ENCODE measurements at places on chromosomes 5 and 9.

DNA sequence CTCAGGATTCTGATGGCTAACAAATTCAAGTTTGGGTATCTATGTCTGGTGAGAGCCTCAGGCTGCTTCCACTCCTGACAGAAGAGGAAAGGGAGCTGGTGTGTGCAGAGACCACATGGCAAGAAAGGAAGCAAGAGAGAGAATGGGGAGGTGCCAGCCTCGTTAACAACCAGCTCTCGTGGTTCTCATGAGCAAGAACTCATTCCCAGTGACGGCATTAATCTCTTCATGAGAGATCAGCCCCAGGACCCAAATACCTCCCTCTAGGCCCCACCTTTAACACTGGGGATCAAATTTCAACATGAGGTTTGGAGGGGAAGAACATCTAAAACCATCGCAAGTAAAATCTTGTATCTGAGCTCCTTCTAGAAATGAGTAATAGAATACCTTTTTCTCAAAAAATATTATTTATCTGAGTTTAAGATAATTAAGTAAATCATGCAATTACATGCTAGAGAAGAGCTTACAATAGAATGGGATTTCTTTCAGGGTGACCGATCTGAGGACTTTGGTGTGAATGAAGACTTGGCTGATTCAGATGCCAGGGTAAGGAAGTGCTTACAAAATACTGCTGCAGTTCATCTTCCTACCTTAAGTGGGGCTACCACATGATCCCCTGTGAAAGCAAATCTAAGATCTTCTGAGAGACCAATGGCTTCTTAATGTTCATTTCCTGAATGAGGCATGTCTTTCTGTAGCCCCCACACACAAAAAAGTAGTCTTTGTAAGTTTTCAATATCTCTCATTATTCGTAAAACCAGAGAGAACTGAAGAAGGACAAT lies 11.5 kb downstream of the ANXA1 start:
- no peak for DNase-seq

DNA sequence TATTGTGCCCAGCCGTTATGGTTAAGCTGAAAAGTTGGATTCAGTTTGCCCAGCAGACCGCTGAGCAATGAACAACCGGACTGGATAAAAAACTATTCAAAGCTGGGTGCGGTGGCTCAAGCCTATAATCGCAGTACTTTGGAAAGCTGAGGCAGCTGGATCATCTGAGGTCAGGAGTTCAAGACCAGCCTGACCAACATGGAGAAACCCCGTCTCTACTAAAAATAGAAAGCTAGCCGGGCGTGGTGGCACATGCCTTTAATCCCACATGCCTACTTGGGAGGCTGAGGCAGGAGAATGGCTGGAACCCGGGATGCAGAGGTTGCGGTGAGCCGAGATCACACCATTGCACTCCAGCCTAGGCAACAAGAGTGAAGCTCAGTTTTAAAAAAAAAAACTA lies 318.4 kb downstream of the RAB3C start:
- DNase-seq = no peak

DNA sequence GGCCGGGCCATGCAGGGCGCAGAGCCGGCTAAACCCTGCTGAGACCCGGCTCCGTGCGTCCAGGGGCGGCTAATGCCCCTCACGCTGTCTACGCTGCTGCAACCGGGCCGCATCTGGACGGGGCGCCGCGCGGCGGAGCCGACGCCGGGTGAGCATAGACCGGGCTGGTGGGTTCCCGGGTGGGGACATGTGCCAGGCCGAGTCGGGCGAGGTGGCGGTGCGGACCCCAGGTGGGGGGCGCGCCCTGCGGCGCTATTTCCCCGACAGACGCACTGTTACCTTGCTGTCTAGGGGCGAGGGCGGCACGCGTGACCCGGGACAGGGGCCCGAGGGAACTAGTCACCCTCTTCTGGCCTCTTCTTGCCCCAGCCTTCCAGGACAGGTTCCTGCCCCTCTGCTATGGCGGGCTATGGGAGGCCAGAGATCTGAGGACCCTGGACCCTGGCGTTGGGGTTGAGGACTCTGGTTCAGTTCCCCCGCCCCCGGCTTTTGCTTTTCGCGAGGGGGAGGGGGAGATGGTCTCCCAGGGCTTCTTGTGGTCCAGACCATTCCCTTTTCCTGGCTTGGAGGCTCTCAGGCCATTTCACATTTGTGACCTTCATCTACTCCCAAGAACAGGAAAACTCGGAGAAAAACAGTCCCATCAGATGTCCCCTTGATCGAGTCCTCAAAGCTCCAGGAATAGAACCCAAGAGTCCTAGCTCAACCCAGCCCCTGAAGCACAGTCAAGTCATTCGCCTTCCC lies 536 bp downstream of the SLC27A4 start:
- DNase-seq = no peak

GRCh38 chr9:14962193-14962882 lies 52.1 kb upstream of the FREM1 start:
- DNase-seq = no peak

DNA sequence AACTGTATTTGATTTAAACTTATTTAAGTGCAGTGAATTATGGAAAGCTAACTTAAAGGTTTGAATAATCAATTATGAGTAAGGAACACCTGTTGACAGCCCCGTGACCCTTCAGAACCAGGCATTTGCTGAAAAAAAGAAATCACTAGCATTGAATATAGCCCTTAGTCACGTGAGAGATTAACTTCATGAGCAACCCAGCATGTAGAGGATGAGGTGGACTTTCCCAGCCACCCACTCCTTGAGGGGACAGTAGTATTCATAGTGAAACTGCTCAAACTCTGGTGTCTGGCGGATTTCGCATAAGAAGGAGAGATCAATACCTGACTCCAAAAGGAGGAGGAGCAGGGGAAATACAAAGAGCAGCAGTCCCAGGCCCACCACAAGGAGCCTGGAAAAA lies 184.8 kb upstream of the RASEF start:
- no peak for DNase-seq

DNA sequence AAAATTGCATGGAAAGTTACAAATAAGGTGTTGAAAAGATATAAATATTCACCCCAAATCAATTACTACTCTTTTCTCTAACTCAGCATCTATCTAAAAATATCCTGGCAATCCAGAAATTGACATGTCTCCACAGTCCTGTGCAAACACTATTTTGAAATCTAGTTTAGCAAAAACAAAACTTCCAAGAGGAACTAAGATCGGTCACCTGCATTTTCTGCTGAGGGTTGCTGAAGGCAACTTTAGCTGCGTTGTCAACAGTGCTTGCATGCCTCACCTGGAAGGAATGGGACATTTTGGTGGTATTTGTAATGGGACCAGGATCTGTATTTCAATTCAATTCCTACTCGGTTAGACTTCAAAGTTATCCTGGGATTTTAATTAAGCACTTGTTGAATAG lies 398.3 kb downstream of the NTRK2 start:
- DNase-seq = no peak

GRCh38 chr5:98836175-98836574 lies 62.7 kb downstream of the RGMB start:
- no peak for DNase-seq

DNA sequence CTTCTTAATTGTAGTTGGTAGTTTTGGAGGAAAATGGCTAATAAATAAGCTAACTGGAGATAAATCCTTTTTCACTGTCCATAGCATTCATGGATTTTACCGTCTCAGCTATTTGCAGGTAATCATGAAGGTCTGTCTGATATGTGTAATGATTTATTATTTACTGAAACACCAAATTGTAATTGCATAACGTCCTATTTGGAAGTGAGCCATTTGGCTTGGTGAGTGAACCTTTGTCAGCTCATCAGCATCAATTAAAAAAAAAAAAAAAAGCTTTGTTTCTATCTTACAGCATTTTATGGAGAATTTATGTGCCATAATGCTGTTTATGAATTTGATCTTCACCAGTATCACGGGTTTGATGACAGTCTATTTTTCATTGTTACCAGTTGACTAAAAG lies 20.2 kb downstream of the RECK start:
- no peak for DNase-seq
